Nephron progenitor cell (in vitro differentiated cells): ENCODE measurements at places on chromosomes 6 and 20.

DNA sequence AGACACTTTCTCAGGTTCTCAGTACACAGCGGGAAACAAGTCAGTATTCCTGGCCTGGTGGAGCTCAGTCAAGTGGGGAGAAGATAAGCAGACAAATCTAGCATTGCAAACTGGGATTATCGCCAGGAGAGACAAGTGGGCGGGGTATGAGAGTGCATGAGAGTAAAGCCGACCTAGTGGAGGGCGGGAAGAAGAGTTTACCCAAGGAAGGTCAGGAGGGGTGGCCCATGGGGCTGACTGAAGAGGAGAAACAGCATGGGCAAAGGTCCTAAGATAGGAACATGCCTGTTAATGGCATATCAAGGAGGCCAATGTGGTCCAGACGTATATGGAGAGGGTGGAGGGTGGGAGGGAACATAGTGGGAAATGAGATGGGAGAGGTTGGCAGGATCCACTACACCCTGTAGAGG is 12.4 kb upstream of the CSNK2A1 start:
- no peak for DNase-seq

- DNase-seq = no peak
Measured at GRCh38 chr6:11848346-11848651, 69.7 kb upstream of the ADTRP start.

DNA sequence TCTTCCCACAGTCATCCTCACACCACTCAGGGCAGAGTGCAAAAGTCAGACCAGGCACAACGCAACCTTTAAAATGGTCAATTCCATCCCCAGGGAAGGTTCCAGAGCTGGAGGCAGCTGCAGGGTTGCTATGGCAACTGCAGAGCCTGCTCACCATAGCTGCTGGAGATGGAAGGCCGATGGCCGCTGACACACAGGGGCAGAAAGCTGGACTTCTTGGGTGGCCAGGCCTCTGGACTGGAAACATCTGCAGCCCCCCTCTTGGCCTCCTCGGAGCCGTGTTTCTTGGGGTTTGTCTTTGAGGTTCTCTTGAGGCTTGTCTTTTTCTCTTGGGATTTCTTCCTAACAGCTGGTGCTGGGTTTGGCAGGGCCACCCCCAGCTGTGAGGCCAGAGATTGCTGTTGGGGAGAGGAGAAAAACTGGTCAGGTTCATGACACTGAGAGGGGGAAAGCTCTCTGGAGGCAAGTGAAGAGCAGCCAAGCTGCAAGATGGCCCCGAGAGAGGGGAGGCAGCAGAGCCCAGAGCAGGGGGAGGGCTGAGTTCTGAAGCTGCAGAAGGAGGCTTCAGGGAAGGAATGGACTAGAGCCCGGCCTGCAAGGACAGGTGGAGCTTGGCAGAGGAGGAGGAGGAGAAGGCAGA is 10.2 kb downstream of the BNIP5 start:
- DNase-seq = peak; percentile 44

DNA sequence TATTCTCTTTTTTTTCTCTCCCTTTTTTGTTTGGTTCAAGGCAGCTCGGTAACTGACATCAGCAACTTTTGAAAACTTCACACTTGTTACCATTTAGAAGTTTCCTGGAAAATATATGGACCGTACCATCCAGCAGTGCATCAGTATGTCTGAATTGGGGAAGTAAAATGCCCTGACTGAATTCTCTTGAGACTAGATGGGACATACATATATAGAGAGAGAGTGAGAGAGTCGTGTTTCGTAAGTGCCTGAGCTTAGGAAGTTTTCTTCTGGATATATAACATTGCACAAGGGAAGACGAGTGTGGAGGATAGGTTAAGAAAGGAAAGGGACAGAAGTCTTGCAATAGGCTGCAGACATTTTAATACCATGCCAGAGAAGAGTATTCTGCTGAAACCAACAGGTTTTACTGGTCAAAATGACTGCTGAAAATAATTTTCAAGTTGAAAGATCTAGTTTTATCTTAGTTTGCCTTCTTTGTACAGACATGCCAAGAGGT is 10.6 kb downstream of the HEY2 start:
- DNase-seq = no peak

DNA sequence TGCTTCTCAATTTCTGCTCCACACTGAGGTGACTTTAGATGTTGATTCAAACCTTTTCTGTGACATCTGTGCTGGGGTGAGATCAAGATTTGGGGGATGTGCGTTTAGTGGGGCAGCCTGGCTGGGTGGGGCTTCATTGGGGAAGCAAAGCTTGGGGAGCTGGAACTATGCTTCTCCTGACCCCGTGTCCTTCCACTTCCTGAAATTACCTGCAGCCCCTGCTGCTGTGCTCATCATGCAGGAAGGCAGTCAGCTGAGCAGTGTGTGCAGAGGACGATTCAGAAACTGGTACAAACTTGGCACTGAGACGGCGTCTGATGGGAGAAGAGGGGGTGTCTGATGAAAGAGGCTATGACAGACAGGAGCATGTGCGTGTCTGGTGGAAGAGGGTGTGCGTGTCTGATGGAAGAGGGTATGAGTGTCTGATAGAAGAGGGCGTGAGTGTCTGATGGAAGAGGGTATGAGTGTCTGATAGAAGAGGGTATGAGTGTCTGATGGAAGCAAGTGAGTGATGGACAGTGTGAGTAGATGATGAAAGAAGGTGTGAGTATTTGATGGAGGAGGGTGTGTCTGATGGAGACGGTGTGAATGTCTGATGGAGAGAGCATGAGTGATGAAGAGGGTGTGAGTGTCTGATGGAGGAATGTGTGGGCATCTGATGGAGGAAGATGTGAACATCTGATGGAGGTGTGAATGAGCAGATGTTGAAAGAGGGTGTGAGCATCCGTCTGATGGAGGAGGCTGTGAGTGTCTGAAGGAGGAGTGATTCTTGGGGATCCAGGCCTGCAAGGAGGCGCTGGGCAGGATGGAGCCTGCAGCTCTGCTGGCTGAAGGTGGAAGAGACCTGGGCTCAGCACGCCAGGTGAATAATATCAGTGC is 103.4 kb downstream of the SYCP2 start:
- DNase-seq = no peak

GRCh38 chr6:35603326-35604202 is 85.2 kb downstream of the FKBP5 start:
- DNase-seq = no peak

DNA sequence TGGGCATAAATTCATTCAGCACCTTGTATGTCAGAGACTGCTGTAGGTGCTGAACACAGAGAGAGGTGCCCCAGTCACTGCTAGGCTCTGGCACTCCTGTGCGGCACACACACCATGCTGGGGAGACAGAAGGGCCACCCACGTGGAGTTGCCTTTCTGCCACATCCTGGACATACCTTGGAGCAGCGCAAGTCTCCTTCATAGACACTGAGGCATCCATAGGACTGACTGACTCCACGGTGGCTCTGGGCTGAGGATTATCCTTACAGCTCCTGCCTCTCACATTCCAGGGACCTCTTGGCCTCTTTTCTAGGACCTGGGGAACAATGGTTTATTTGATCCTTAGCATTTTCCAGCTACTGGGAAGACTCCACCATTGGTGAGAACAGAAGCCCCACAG is 26.0 kb upstream of the SLC22A23 start:
- DNase-seq = no peak

DNA sequence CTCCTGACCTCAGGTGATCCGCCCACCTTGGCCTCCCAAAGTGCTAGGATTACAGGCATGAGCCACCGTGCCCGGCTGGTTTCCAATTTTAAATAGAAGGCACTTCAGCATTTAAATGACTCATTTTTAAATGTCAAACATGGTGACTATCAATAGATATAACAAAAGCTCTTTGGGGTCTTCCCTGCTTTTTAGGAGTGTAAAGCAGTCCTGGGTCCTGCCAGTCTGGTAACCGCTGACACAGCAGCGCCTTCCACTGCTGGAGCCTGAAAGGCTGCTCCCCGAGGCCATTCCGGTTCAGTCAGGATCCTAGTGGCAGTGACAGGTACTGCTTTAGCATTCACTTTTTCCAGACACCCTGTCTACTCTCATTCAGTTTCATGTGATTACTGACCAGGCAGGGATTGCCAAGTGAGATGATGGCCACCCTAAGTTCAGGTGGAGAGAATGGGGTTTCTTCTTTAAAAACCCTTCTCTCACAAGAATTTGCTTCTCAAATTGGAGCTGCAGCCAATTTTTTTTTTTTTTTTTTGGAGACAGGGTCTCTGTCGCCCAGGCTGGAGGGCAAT is 5.1 kb downstream of the DIDO1 start:
- peak; percentile 62 for DNase-seq

GRCh38 chr6:169915769-169916550 is 164.5 kb downstream of the ERMARD start:
- no peak for DNase-seq

- DNase-seq = no peak
Measured at GRCh38 chr6:40383348-40384115, 203.6 kb downstream of the LRFN2 start.

DNA sequence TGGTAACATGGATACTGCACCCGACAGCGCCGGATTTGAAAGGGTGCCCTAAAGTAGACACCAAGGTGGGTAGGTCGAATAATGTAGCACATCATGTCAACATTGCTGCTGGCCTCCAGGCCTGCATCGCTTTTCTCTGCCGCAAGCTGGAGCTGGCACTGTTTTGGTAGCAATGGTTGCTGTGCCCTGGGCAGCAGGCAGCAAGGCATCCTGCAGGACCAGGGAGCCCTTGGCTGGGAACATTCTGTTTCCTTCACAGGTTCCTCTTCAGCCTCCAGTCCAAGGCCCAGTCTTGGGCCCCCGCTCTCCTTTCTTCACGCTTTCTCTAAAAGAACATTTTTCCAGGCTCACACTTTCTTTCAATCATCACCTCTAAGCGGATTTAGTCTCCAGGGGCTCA is 365.8 kb upstream of the JARID2 start:
- DNase-seq = no peak

- DNase-seq = no peak
Measured at GRCh38 chr20:1017677-1018076, 15.6 kb upstream of the RSPO4 start.

DNA sequence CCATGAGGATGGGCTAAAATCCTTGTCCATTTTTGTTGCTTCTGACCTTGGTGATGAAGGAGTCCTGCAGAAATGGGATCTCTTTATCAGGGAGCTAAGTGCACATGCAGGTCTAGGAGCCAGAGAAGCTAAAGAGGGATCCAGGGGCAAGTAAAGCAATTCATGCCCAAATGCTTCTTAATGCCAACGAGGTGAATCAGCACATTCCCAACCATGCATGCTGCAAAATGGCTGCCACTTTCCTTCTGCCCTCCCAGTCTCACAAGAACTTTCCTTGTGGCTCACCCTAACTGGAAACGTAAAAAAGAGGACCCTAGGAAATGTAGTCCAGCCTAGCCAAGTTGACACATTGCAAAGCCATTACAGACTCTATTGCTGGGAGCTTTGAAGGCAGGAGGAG is 298.4 kb downstream of the MAFB start:
- DNase-seq = no peak
